ENCODE measurements at places on chromosomes 7 and 10.

GRCh38 chr10:108775911-108776475, 1147.3 kb downstream of the XPNPEP1 start:
- no peak for DNase-seq

- DNase-seq = no peak
These were observed 12.7 kb upstream of the LARP4B start for GRCh38 chr10:944034-944831.

DNA sequence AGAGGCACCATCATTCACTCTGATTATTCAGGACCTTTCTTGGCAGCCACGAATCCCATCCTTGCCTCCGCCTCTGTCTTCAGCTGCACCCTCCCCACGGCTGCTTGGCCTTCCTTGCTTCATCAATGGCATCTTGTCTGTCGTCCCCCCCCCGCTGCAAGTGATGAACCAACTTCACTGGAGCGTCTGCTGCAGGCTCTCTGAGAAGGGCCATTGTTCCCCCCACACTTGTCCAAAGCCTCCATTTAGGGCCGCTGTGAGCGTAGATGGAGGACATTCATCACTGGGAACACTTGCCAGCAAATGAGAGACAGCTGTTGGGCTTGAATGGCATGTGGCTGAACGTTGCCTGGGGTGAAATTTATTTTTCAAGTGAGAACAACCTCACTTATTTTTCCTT, 20.1 kb downstream of the AFAP1L2 start:
- DNase-seq = no peak

DNA sequence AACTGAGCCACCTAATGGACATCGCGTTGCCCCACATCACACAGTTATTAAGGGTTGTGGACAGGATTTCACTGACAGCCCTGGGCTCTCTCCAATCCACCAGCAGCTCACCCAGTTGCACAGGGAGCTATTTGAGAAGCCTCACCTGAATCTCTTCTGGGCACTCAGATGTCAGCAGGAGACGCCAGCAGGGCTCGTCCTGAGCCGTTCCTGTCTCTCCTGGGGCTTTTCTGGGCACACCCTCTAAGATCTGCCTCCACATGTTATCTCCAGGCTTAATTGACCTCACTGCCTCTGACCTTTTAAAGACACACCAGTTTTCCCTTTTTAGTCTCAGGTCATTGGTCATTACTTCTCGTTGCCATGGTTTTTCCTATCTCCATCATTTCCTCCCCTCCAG, 63.0 kb downstream of the GRID1 start:
- no peak for DNase-seq

GRCh38 chr10:125060826-125061556, 99.4 kb downstream of the CTBP2 start:
- DNase-seq = peak; percentile 40

GRCh38 chr7:99399597-99399996, 8.8 kb downstream of the PDAP1 start:
- no peak for DNase-seq

DNA sequence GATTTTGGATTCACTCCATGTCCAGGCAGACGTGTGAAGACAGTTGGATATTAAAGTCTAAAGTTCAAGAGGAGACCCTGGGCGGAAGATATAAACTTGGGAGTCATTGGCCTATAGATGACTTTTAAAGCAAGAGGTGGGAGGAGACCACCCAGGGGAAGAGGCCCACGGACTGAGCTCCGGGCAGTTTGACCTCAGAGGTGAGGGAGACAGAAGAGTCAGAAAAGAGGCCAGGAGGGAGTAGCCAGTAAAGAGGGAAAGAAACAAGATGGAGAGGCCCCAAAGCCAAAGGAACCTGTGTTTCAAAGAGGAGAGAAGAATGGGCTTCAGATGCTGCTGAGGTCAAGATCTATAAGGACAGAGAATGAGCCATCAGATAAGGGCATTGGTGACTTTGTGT, 11.4 kb downstream of the CARD11 start:
- DNase-seq = no peak

GRCh38 chr7:94183289-94183749, 179.2 kb upstream of the BET1 start:
- no peak for DNase-seq

GRCh38 chr7:93972029-93972725, 32.0 kb downstream of the BET1 start:
- DNase-seq = no peak

GRCh38 chr10:784403-785088, 95.1 kb upstream of the DIP2C start:
- DNase-seq = no peak

- DNase-seq = no peak
These were observed 109.8 kb upstream of the IL6 start for GRCh38 chr7:22617166-22617565.

DNA sequence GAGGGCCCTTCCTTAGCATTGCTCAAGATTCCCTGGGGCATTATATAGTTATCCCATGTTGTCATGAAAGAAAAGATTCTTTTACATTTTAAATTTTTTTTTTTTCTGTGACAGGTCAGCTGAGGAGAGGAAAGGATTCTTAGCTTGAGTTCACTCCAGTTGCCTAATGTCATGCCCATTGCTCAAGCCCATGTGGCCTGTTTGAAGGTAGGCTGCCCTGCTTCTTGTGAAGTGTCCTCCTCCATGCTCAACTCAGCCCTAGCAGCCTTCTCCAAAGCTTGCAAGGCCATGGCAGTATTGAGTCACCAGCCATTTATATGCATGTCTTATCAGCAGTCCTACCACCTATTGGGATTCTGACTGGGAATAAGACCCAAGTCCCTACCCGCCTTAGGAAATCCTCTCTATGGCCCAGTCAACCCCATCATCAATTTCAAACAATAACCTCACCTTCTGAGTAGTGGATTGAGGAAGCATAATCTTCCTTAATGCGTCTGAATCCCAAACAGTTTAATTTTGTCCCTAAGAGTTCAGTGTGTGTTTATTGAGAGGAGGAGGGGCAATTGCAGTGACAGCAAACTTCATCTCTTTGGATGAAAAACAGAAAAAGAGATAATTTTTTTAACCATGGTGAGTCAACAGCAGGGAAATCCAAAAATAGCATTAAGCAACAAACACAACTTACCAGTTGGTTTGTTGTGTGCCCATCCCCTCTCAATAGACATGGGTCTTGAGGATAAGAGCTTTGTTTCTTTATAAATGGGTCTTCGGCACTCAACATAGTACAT, 38.6 kb upstream of the WASL start:
- DNase-seq = no peak

GRCh38 chr7:77576856-77577255, 39.8 kb downstream of the PTPN12 start:
- DNase-seq = no peak

GRCh38 chr10:132305654-132306342, 2.0 kb downstream of the STK32C start:
- DNase-seq = no peak

DNA sequence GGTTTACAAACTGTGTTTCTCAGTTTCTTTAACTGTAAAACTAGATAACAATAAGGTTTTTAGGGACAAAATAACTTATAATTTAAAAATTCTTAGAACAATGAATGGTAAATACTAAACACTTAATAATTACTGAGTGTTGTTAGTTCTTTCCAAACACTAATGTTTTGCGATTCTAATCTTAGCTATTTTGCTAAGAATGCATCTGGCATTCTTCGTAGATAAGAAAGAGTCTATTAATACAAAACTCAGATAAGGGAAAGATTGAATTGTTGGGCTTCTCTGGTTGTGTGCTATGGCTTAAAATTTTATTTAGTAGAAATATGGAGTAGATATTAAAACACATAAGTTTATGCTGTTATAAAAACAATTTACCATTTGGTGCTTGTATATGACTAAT, 45.4 kb downstream of the TMEM229A start:
- no peak for DNase-seq

DNA sequence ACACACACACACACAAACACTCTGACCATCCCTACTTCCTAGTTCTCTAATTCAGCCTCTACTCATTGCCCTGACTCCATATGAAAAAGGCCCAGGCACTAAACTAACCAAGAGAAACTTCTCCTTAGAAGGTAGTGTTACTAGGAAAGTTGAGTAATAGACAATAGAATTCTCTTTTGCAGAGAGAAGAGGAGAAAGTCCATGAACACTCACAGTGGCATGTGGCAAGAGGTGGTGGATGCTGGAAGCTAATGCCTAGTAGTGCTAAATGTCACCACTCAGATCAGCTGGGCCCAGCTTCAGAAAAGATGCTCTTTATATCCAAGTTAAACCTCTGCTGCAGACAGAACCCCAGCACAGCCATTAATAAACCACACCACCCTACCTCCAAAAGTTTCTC, 58.2 kb downstream of the SORBS1 start:
- DNase-seq = no peak

DNA sequence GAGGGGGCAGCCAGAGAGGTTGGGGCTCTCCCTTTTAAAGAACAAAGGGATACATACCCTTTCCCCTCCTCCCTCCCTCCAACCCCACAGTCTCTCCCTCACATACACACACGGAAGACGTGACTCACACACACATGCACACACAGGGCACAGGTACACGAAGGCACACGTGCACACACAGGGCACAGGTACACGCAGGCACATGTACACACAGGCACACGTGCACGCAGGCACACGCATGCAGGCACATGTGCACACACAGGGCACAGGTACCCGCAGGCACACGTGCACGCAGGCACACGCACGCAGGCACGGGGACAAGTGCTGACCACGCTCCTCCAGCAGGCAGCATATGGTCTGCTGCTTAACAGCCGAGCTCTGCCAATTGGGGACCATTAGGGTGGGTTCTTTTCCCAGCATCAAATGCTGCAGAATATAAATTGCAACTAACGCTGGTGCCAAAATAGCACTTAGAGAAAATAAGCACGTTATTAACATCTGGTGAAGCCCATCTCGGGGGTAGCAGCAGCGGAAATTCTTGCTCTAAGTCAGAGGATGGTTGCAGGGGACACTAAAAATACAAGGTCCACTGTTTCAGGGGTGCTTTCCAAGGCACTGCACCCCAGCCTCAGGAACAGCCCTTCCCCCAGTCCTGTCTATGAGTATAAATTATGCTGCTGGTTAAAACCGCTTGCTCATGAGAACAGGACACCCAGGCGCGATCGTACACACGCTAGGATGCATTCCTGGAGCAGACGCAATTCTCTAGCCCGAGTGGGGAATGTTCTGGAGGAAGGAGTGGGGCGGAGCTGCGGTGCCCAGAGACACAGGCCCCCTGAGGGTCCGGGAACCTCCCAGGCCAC, 55.2 kb upstream of the TNRC18 start:
- no peak for DNase-seq

DNA sequence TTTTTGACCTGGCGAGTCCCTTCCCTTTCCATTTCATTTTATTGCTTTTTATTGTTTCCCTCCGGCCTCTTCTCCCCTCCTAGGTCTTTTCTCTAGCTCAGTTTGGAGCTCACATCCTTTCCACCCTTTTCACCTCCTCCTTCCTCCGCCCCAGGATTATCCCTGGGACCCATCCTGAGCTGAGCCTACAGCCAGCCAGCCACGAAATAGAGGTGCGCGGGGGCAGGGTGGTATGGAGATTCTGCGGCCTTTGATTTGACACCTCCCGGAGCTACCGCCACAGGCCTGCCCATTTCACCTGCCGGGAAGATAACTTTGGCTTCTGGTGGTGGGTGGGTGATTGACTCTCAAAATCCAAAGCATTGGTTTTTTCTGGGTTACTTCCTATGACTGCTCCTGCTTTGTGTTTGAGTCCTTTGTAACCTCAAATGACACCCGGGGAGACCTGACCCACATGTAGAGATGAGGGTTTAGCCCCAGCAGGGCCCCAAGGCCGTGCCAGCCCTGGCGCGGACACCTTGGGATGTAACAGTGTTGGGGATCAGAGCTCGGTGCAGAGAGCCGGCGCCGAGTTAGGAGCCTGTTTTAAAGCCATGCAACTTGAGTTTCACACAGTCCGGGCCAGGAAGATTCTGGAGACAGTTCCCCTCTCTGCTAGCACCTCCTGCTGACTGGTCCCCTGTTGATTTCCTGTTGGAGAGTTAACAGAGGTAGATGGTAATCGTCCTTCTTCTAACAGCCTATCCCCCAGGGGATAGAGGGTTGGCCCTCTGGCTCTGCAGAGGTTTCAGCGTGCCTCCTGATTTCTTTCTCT, 1.5 kb downstream of the DUSP5 start:
- DNase-seq = no peak

DNA sequence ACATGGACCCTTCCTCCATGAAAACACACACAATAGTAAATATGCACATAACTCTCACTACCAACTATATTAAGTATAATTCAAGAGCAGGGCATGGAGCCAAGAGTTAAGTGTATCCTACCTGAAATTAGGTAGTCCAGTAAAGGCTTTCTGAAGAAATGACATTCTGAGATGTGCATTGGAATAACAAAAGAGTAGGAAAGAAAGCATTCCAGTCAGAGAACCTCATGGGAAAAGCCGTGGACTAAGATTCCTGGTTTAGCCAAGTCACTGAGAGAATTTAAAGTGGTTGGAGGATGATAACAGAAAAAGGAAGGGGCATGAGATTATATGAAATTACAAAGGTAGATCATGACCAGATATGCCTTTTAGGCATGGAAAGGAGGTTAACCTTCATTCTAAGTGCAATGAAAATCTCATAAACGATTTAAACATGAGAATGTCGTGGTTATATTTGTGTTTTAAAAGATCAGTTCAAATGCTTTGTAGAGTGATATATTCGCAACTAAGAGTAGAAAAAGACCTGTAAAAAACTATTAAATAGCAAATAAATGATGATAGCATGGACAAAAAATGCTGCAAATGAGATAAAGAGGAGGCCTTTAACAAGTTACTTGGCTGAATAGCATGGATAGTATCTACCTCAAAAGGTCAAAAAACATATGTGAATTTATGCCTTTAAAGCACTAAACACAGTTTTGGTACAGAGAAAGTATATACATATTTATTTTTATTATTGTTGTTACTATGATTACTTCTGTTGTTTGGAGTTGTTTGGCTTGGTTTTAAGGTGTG, 767.4 kb upstream of the GHITM start:
- no peak for DNase-seq

DNA sequence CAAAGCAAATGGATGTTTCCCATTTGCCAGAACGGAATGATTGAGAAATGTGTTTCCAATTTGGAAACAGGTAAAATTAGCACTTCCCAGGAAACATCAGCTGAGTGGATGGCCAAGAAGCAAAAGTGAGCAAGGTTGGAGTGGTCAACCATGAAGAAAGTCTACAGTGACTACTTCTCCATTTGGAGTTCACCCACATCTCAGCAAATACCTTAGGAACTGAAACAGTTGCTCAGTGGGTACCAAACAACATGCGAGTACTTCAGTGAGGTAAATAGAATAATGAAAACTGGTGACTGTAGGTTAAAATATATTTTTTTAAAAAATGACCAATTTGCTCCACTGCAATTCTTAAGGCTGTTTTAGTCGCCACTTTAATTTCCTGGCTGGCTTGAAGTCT, 57.7 kb downstream of the SLC16A9 start:
- DNase-seq = no peak

GRCh38 chr10:23065181-23065948, 30.0 kb upstream of the MSRB2 start:
- DNase-seq = no peak

DNA sequence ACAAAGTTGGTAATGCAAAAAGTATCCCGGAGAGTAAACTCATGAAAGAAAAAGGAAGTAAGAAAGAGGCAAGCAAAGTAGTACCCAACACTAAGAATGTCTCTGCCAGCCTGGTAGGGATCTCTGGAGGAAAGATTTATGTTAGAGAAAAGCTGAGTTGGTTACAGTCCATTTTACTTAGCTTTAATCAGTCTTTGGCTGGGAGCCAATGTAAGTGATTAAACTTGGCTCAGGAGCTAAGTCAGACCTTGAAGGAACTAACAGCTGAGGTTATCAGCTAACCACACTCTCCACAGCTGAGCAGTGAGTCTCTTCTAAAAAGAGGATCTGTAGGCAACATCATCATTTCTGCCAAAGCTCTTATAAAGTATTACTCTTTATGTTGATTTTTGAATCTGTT, 148.0 kb downstream of the ANKRD7 start:
- DNase-seq = no peak
